NCI-H2171 treated with DMSO at 0.1 percent for 48 hours (cell line): ENCODE measurements at places on chromosomes 7 and 10.

DNA sequence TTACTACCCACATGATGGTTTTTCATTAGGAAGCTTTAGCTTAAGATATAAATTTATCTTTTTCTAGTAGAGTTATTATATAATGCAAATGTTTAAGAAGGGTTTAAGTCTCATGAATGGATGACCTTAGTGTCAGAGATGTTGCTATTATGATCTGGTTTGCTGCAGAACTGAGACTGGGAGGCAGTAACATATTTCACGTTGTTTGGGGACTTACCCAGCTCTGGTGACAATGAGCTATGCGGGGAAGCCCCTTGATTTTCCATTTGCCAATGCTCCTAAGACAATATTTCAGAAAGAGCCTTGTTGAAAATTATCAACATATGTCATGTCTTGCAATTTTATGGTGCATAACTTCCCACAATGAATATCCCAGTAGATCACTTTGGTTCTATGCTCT is 754.6 kb downstream of the REEP3 start:
- no peak for DNase-seq

DNA sequence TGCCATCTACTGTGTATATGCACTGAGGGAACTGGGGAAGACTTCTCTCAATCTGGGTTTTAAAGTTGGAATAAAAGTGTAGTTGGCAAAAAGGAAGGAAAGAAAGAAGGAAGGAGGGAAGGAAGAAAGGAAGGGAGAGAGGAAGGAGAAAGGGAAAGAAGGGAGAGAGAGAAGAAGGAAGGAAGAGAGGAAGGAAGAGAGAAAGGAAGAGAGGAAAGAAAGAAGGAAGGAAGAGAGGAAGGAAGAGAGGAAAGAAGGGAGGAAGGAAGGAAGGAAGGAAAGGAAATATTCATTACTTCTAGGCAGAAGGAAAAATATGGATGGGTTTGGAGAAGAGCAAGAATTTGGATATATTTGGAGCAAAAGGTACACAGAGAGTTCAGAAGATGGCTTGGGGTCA is 343.6 kb upstream of the AUTS2 start:
- no peak for DNase-seq

- no peak for DNase-seq
Observed at GRCh38 chr7:132895231-132895630, 186.7 kb downstream of the CHCHD3 start.

GRCh38 chr10:26960308-26960707 is 99.5 kb upstream of the ABI1 start:
- no peak for DNase-seq

DNA sequence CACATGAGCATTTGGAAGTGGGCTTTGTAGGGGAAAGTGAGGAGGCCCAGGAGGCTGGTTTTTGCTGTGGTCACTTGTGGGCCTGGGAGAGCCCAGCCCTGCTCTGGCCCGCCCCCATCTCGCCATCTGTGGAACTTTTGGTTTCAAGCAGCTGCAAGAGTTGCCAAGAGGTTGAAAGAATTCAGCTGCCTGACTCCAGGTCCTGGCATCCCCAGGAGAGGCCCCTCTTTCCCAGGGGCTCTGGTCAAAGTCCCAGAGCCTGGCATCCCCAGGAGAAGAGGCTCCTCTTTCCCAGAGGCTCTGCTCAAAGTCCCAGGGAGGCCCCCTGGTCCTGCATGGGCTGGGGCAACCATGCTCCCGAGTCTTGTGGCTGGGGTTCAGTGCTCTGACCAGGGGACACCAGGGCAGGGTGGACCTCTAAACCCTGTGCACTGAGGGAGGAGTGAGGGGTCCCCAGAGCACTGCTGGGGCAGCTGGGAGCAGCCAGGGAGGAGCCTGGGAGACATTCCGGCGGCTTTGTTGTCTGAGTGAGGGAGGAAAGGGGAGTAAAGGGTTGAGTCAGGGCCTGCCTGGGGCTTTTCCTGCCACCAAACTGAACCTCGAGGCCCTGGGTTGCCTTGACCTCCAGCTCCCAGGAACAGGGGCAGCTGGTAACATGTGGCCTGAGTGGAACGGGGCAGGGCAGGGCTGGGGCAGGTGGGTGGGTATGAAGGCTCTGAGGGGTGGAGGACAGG is 27.7 kb upstream of the CSGALNACT2 start:
- DNase-seq = no peak

GRCh38 chr7:122442929-122443328 is 138.4 kb upstream of the FEZF1 start:
- DNase-seq = no peak

GRCh38 chr10:111598433-111599059 is 521.7 kb downstream of the ADRA2A start:
- DNase-seq = peak; percentile 39

DNA sequence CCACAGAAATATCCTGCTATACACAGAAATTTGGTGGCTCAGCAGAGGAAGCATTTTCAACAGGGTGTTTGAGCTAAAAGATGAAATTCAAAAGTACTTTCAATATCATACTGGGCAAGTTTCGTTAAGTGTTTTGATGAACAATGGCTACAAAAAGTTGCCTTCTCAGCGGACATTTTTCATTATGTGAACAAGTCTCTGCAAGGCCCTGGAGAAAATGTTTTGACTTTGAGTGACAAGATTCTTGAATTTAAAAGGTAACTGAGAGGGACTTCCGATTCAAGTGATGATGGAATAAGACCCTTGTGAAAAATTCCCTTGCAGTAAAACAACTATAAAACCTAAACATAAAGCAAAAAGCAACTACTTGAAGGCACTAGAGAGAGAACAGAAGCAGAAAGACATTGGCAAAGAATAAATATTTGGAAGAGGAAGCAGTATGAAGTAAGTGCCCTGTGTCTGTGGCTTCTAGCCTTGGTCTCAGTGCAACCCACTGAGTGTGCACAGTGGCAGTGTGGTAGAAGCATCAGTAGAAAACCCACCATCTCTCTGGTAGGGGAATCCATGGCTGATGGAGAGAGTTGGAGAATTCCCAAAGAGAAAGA is 62.5 kb upstream of the NAMPT start:
- no peak for DNase-seq

DNA sequence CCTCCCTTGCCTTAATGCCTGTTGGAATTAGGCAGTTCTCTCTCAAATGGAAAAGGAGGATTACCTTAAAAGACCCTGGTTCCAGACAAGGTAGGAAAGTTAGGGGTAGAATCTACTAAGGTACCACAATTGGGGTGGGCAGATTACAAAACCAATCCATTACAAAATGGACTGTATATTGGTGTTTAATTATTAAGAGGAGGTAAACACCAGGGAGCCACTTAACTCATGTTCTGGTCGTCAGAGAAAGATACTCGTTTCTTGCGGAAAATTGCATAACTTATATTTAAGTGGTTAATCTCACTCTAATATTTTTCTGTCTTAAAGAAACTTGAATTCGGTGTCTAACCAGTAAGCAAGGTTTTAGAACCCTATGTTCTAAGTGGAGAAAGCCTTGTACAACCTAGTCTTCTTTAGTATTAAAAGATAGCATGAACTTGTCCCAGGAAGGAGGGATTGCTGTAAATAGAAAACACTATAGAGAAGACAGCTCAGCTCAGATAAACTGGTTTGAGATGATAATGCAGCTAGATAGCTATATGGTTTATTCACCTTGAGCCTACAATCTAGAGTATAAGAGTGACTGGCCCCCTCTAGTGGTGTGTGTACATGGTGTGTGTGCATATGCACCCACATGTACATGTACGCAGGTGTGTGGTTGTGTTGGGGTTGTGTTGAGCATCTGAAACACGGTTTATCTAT is 58.0 kb upstream of the STRIP2 start:
- peak; percentile 55 for DNase-seq

- peak; percentile 62 for DNase-seq
Observed at GRCh38 chr7:1176891-1177373, 16.9 kb upstream of the ZFAND2A start.

DNA sequence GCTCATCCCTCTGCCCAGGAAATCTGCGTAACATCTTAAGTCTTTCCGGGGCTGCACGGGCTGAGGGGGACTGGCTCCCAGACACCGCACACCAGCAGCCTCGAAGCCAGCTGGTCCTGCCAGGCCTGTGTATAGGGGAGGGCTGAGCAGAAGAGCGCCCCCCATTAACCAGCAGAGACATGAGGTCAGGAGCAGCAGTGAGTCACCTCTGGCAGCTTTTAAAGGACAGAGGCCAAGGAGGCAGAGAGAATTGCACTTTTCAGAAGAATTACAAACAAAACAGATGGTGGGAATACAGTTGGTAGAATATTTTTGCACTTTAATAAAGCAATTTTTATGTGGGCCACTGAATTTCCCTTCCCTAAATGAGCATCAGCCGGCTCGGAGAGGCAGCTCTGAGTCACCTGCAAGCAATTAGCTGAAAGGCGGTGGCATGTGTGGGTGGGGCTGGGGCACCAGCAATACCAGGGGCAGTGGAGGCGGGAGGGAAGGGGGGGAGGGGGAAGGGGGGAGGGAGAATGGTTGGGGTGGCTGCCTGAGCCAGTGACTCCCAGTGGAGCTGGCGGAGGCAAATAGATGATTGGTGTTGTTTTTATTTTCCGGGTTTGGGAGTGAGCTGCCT is 39.1 kb downstream of the GOLGA7B start:
- DNase-seq = peak; percentile 69

DNA sequence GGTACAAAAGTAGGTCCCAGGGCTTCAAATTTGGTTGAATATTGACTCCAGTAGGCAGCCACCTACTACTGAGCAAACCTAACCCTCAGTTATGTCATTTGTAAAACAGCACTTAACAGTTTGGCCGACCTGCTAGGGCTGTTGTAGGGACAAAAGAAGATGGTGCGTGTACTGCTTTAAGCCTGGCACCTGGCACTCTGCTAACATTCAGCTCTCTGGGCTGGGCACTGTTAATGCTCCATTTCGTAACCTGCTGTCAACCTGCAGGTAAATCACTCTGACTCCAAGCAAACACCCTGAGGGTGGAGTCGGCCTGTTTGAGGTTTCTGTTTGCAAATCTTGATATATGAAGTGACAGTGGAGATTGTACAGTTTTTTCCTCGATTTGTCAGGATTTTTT is 7.2 kb downstream of the ZKSCAN1 start:
- no peak for DNase-seq

DNA sequence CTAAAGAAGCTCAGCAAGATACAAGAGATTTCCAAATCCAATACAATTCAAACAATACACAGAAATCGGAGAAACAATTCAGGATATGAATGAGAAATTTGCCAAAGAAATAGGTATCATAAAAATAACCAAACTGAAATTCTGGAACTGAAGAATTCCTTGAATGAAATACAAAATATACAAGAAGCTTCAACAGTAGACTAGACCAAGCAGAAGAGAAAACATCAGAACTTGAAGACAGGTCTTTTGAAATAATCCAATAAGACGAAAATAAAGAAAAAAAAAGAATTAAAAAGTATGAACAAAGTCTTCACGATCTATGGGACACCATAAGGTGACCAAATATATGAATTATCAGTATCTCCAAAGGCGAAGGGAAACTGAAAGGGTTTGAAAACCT is 2.8 kb upstream of the IFIT2 start:
- no peak for DNase-seq

DNA sequence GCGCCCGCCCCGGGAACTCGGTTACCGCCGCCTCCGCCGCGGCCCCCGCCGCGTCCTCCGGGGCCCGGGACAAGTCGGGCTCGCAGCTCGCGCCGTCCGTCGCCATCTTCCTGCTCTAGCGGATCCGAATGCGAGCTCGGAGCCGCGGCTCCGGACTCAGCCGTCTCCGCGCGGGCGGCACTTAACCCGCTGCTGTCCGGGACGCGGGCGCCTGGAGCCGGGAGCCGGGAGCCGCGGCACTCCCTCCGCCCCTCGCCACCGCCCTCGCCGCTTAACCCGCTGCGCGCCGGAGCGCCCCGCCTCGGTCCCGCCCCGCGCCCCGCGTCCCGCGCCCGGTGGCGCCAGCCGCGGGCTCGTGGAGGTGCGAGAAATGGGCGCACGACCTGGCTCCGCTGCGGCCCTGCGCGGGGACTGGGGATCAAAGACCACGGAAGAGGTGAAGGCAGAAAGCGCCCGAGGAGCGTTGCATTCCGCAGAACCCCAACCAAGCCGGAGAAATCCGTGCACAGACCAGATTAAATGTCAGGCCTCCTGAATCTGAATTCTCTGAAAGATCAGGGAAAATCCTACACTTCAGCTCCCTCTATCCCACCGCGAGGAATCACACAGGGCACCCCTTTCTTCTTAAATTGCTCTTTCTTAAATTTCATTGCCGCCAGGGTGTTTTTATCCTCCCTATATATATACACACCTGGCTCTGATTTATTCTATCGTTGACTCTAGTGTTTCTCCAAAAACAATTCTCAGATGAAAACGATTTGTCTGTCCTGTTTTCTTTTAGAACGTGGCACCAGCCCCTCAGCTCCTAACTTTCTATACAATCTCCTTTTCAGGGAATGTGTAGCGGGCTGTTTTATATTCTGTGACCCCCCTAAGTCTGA is at the start of gene CTTNBP2:
TSS of gene CTTNBP2 (minus strand) at position 132 of the 881 bp plus-strand sequence. CDS start at position 106, 26 bp downstream.
- peak; percentile 10 for DNase-seq

- no peak for DNase-seq
Observed at GRCh38 chr10:78254013-78254412, 220.3 kb downstream of the RPS24 start.

GRCh38 chr10:49690698-49691356 is 11.4 kb downstream of the C10orf53 start:
- DNase-seq = no peak

DNA sequence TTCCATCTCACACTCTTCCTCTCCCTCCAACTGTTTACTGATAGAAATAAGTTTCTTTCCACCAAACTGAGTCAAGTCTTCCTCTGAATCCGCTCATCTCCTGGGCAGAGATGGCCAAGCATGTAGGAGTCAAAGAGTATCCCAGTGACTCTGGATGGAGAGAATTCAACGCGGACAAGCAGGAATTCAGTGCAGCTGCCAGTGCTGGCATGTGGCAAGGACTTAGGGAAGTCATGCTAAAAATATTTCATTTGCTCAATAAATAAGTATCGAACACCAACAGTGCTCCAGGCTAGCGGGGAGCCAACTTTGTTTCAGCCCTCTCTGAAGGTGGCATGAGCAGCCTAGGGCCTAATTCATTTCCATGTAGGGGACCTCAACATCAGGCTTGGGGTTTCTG is 351.6 kb upstream of the ZMIZ1 start:
- DNase-seq = no peak

GRCh38 chr7:85119934-85120333 is 66.9 kb downstream of the SEMA3D start:
- DNase-seq = no peak

DNA sequence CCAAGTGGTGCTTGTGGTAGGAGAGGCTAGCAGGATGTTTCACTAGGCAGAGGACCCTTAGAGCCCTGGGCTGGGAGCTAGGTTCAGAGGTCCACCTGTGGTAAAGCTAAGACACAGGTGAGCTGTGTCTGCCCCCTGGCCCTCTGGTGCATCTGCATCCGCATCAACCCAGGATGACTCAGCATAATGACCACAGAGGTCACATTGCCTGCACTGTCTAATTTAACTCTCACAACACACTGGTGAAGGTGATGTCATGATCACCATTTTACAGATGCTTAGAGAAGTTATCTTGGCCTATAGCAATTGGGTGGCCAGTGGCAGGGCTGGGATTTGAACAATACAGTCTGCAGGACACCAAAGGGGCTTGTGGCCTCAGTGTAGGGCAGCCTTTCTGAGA is 33.1 kb downstream of the HABP2 start:
- no peak for DNase-seq
